ENCODE measurements at places on chromosomes 5 and 9.

DNA sequence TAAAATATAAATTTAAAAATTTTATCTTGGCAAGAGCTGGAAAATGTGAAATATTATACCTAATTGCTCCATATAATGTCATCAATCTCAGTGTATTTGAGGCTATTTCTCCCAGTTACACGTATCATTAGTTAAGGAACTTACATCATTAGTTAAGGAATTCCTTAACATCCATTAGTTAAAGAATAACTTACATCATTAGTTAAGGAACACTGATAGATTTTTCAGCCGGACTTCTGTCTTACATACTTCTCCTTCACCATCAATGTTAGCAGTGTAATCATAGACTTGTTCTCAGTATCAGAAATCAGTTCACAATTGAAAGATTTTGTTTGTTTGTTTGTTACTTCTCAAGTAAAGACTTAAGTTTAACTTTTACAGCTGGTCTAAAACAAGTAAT is 524.4 kb upstream of the CHD1 start:
- no peak for DNase-seq

DNA sequence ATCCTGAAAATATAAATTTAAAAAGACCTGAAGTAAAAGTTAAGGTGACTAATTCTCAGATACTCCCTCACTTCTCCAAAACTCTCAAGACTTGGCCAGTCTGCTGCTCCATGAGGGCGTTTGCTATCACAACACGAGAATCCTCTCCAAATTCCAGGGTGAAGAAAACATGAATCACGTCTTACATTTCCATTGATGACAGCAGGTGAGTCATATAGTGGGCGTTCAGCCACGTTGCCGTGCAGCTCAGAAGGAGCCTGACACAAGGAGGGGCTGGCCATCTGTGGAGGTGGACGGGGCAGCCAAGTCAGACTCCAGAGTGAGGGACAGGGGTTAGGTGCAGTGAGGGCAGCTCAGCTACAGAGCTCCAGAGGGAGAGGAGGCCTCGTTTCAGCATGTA is 555.1 kb upstream of the ADAMTS16 start:
- no peak for DNase-seq

- DNase-seq, result peak; percentile 88
These were observed at the start of the genes ANAPC2 and SSNA1 for GRCh38 chr9:137188490-137189296. Gene ANAPC2, minus strand, starts transcription at chr9:137188560. Its CDS starts 28 bp downstream, at chr9:137188532. Gene SSNA1, plus strand, starts transcription at chr9:137188676. Its CDS starts 51 bp downstream, at chr9:137188727.

DNA sequence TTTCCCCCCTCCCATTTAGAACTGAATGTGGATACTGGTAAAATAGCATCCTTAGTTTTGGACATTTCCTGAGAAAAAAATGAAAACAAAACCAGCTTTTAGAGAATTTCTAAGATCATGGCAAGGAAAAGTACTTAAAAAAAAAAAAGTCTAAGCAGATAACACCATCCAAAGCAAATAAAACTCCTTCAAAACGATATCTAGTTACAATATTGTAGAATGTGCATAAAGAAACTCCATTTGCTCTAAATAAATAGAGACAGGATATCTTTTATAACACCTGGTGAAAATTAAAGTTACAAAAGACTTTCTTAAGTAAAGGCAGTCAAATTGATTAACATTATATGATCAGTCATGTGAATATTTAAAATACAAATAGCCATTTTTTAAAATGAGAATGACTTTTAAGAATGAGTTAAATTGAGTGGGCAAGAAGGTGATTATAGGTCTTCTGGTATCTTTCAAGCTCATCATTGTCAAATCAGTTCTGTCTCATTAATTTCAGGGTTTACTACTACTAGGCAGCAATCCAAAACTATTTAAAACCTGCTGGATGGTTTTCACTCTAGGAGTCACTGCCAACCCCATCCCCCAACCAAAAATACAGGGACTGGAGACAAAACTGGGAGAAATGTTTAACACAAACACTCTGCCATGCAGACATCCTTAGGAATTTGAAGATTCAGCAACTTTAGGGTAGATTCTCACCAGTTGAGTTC is 382.6 kb downstream of the ADGRV1 start:
- DNase-seq, result no peak

DNA sequence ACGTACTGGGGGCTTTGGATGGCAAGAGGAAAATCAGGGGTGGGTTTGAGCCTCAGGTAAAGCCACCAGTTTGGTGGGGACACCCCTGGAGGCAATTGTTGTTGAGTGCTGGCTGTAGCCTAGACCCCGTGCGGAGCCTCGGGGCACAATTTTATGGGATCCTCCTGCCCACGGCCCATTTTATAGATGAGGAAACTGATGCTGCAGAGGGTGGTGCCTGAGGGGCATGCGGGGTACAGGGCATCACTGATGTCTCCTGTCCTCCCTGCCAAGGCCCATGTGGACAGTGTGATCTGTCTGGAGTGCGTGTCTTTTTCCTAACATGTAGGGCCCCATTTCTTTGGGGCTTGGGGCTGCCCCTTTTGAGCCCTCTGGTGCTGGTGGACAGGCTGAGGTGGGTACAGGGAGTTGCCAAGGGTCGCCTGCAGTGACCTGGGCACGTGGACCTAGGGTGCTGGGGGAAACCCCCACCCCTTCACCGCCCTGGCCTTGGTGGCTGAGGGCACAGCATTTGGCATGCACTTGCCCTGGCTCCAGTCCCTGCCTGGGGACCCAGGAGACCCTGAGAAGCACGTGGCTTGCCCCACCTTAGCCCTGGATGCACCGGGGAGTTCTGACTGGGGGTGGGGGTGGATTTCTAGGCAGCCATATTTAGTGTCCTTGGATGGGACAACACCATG is 22.1 kb downstream of the WNK2 start:
- no peak for DNase-seq

GRCh38 chr9:108033976-108034964 is 544.7 kb upstream of the KLF4 start:
- no peak for DNase-seq

DNA sequence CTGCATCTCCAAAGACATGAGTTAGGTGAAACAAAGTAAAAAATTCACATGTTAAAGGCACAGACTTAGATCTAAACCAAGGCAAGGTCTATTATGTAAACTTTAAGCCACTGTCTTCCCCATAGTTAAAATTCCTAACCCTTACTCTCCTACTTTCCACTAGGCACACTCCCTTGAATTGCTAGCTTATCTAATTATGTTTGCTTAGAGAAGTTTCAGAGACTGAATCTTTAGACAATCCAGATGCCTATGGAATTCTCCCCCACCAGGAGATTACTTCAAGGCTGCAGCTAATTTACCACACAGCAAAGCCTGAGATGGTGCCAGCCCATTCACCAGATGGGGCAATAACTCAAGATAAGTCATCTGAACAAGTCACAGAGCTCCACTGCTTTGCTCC is 803.1 kb upstream of the COX7C start:
- no peak for DNase-seq

Measured in stimulated activated CD8-positive, alpha-beta memory T cell treated with anti-CD3 and anti-CD28 coated beads, Interleukin-15, amount 100 ng/mL, for 48 hours (primary cell).